Activated T-cell treated with anti-CD3 and anti-CD28 coated beads for 24 hours (primary cell): ENCODE measurements at places on chromosomes 3 and 15.

GRCh38 chr15:101045835-101046691 lies 126.9 kb downstream of the LRRK1 start:
- no peak for DNase-seq

GRCh38 chr15:50702762-50703334 lies 16.3 kb upstream of the TRPM7 start:
- DNase-seq = no peak

GRCh38 chr15:70492240-70493177 lies 270.8 kb downstream of the UACA start:
- peak; percentile 71 for DNase-seq

DNA sequence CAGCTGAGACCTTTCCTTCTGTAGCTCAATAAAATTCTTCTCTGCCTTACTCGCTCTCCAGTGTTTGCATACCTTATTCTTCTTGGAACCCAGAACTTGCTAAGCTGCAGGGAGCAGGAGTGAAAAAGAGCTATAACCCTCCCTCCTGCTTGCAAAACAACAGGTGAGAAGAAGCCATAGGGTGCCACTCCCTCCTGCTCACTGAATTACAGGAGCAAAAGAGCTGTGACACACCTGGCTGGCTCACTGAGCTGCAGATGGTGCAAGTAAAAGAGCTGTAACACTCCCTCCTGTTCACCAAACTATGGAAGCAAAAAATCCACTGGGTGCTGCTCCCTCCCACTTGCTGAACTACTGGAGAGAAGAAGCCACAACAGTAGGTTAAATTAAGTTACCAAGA lies 44.2 kb upstream of the C2CD4B start:
- DNase-seq = no peak

DNA sequence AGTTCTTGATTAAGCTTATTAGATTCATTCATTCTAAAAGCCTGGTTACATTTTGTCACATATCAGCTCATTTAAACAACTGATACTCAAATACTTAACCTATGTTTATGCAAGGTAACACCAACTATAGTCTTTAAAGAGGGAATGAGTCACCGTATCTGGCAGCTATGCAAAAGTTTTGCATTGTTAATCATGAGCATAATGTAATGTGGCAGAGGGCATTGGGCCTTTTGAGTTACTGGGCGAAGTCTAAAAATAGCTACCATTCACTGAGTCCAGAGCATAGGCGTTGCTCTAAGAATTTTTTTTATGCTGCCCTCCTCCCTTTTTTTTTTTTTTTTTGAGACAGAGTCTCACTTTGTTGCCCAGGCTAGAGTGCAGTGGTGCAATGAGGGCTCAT lies 277.7 kb upstream of the ZNF717 start:
- no peak for DNase-seq

GRCh38 chr15:69780981-69781380 lies 316.7 kb downstream of the TLE3 start:
- DNase-seq = no peak

- no peak for DNase-seq
Observed at GRCh38 chr3:45814322-45814721, 18.0 kb upstream of the SLC6A20 start.

GRCh38 chr15:80606511-80607071 lies 88.5 kb upstream of the ABHD17C start:
- DNase-seq = no peak

DNA sequence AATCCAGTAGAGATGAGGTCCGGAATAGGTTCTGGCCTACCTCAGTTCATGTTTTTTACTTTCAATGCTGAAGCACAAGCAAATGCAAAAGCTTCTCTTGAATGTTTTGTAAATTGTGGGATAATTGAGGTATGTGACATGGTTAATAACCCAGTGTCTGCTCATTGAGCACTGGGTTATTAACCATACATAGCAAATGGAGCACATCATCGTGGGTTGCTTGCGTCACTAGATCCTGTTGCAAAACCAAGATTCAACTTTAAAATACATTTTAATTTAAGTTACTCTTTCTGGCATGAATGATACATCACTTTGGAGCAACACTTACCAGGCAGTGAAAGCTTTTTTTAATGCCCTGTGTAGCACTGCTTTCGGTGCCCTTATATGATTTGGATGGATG lies 165.6 kb downstream of the IGF1R start:
- DNase-seq = no peak

GRCh38 chr3:158925021-158925420 lies 123.2 kb downstream of the MFSD1 start:
- DNase-seq = no peak

- no peak for DNase-seq
Observed at GRCh38 chr15:76866008-76866407, 39.1 kb downstream of the SCAPER start.

- DNase-seq = no peak
Observed at GRCh38 chr15:64193971-64194370, 31.1 kb upstream of the PPIB start.

GRCh38 chr3:47407896-47408838 lies 27.3 kb downstream of the PTPN23 start:
- DNase-seq = no peak

DNA sequence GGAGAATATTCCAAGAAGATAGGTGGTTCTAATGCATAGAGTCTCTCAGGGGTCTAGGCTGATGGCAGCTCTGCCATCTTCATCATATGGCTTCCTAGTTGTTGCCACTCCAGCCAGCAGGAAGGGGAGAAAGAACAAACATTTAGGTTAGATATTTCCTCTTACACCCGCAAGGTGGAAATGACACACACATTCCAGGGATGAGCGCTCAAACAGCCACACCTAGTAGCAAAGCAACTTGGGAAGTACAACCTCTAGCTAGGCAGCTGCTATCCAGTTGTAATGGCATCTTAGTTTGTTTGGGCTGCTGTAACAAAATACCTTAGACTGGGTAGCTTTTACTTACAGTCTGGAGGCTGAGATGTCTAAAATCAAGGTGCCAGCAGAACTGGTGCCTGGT lies 51.9 kb upstream of the ADAMTSL3 start:
- DNase-seq = no peak

DNA sequence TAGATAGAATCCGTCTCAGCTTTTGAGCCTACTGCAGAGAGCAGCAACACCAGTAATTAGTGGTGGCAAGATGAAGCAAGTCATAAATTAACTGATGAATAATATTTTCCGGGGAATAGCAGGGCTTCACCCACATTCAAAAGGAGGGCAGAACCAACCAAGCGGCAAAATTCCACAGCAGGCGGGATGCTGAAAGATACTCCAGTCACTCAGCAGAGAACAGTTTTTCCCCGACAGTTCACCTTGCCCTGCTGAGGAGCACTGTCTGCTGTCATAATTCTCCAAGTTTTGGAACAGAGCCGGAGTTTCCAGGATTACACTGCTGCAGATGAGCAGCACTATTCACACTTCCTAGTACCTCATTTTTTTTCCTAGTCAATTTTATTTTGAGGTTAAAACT lies 274.7 kb downstream of the CD47 start:
- no peak for DNase-seq

GRCh38 chr15:67824976-67825880 lies at the start of gene SKOR1:
Gene SKOR1, plus strand, starts transcription at chr15:67825509. Its CDS starts 94 bp downstream, at chr15:67825603.
- DNase-seq = no peak

- DNase-seq = no peak
Observed at GRCh38 chr15:69893863-69894262, 203.9 kb downstream of the TLE3 start.

DNA sequence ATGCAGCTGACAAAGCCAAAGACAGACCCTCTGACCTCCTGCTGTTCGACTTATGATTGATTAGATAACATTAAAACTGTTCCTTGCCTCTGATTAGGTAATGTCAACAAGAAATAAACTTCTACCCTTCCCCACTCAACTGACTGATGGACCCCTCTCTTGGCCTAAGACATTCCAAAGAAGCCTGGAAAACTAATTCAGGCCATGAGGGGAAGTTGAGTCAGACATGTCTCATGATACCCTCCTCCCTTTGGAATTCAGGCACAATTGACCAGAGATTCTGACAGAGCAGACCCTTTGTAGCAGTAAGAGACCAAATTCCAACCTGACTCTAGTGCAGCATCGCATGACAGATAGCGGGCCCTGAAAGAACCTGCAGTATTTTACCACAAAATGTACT lies 354.5 kb downstream of the OCA2 start:
- DNase-seq = no peak

DNA sequence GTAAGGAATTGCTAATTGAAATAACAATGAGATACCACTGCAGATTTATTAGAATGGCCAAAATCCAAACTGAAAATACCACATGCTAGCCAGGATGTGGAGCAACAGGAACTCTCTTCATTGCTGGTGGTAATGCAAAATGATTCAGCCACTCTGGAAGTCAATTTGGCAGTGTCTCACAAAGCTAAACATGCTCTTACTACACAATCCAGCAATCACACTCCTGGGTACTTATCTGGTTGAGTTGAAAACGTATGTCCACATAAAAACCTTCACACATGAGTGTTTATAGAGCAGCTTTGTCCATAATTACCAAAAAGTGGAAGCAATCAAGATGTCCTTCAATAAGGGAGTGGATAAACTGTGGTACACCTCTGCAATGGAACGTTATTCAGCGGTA lies 113.3 kb downstream of the SMAD6 start:
- no peak for DNase-seq

DNA sequence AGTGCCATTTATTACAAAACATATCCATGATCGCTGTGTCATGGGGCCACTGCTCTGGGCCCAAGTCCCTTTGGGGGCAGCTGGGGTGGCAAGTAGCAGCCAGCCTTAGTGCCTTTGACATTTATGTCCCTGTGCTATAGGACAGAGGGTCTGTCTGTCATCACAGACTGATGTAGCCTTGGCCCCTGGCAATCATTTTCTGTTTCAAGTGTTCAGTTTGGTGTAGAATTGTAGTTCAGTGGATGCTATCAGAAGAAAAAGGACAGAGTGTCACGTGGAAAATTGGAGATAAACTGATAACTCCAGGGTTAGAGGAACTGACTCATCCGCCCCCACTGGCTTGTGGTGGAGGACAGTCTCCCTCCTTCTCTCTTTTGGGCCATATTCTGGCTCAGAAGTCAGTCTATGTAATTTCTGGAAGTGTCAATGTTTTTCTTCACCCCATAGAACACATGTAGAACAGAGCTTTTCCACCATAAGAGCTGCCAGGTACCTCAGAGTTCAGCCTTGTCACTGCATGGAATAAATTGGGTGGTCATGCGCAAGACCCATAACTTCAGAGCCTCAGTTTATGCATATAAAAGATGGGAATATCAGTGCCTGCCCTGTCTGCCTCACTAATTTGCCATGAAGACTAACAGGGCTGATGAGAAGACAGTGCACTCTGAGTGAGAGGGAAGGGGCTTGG lies 4.5 kb upstream of the MRPS22 start:
- no peak for DNase-seq

- no peak for DNase-seq
Observed at GRCh38 chr3:37254316-37254715, 79.9 kb upstream of the LRRFIP2 start.

DNA sequence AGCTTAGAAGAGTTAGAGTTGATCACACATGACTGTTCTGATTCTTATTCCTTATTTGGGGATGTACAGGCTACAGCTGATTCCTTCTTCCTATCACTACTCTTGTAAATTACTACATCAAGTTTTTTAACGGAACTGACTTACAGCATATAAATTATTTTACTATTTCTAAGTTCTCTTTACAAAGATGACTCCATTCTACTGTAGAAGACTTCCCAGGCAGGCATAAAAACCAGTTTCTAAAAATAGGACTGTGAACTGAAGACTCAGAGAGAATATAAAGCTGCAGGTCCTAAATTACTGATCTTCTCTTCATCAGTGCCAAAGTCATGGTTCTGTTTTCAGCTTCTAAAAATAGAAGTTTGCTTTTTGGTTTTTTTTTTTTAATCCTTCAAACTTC lies 38.9 kb downstream of the ANO10 start:
- DNase-seq = no peak

GRCh38 chr3:168612671-168613070 lies 516.9 kb upstream of the GOLIM4 start:
- DNase-seq = no peak

DNA sequence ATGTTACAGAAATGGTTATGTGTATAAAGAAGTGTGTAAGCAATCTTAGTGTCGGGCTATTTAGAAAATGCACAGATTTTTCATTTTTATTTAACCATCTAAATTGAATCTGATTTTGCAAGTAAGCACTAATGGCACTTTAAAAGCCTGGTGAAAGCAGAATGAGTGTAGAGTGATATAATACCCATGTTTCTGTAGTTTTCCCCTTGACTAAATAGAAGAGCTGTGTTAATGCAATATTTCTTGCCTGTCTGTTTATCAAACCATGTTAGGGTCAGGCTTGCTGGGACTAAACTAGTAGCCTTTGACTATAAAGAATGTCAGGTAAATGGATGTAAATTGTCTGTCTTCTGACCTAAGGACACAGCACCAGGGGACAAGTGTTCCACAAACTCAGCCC lies 714.0 kb downstream of the CADM2 start:
- no peak for DNase-seq

GRCh38 chr3:113747283-113748046 lies 630 bp downstream of the ATP6V1A start:
- DNase-seq = peak; percentile 37

DNA sequence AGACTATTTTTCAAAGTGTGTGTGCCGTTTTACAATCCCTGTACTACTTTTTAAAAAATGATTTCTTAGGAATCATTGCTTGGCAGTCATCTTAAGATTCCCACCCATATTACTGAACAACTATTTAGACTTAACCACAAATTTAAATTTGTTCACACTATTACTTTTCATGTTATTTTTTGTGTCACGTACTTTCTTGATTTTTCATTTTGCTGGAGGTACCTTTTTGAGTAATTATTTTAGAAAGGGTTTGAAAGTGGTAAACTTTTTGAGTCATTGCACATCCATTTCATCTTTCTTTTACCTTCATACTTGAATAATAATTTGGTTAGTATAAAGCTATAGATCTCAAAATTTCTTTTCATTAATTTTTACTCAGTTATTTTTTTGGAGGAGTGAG lies 16.9 kb downstream of the CMTM8 start:
- no peak for DNase-seq

DNA sequence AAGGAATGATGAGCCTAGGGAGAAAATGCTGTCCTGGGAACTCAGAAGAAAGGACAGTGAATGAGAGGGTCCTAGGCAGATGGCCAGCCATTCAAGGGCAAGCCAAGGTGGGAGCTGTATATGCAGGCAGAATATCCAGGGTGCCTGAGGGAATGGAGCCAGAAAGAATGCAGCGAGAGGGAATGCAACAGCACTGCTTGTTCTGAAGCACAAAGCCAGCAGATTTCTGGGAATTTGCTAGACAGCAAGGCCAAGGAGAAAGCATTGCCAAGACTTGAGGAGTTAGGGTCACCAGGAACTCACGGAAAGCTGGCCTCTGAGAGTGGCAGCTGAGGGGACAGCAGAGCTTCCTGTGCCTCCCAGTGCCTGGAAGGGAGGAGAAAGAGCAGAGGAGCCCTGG lies 200.6 kb downstream of the MYRIP start:
- no peak for DNase-seq

GRCh38 chr3:31878231-31878838 lies 102.7 kb downstream of the OSBPL10 start:
- DNase-seq = no peak

- no peak for DNase-seq
Observed at GRCh38 chr15:71114066-71114680, 1.1 kb upstream of the THSD4 start.

DNA sequence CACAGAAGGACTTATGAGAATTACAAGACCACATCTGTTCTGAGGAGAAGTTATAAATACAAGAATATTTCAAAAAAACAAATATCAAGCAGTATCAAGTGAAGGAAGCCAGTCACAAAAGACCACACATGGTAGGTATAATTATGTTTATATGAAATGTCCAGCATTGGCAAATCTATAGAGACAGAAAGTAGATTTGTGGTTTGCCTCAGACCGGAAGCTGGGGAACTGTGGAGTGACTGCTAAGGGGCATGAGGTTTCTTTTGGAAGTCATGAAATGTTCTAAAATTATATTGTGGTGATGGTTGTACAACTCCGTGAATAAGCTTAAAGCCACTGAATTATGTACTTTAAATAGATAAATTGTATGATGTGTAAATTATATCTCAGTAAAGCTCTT lies 136.9 kb downstream of the FRMD5 start:
- DNase-seq = no peak
